ENCODE measurements at places on chromosomes 6 and 20.

DNA sequence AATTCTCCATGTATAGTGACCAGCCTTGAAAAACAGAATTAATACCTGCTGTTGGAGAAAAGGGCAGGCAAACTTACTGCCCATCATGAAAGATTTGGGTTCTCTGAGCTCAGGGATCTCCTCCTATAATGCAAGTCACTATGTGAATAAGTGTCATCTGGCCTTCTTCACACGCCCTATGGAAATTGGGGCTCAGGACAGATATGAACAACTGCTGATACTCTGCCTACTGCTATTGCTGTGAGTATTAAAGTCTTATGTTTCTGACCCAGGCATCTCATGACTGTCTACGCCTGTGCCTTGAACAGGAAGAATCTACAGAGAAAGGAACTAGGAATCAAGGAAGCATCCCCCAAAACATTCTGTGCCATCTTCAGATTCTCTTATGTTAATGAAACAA, 226.1 kb downstream of the SOD2 start:
- DNase-seq, result no peak

DNA sequence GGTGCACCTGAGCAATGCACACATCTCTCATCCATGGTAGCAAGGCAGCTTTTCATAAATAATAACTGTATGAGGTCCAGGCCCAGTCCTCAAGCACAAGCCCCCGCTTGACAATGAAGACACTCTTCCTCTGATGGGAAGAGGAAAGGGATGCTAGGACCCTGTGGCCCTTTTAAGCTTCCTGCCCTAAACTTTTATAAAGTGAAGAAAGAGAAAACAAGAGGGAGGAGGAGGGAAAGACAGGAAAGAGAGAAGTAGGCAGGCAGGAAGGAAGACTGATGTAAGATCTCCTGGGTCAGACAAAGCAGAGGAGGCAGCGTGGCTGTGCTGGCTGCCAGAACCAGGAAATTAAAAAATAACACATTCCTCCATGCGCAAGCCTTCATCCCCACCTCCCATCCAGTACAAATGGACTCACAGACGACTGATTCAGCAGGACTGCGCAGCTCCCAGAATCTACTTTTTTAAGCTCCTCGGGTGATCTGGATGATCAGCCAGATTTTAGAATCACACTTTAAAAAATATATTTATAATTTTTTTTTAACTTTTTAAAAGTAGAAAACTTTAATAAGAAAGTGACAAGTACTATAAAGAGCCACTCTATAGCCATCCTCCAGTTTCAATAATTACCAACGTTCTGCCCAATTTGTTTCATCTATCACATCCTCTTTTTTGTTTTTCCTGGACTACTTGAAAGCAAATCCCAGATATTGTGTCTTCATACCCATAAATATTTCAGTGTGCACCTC, 16.5 kb downstream of the TNFAIP3 start:
- no peak for DNase-seq

GRCh38 chr6:36643977-36644376, 34.5 kb upstream of the CDKN1A start:
- DNase-seq, result no peak

GRCh38 chr6:75613056-75613501, 11.4 kb downstream of the SENP6 start:
- DNase-seq, result no peak

DNA sequence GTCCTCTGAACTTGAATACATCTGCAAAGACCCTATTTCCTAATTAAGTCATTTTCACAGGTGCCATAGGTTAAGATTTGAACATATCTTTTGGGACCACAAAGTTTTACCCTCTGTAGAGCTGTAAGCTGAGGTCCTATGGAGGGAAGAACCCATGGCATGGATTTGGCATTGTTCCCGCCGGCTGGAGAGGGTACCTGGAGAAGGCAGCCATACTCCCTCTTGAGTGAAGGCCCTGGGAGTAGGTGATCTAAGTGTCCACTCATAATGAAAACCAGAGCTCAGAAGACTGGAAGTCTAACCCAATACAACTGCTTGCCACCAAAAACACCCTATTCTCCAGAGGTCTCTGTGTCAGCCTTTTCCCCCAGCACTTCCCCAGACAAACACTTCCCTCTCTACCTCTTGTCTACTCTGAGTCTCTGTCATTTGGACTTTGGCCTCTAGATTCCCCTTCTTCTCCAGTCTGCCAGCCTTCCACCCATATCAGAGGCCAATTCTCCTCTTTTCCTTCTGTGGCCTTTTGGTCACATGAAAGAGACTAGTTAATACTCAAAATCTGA, 363.9 kb downstream of the MAFB start:
- DNase-seq, result no peak

DNA sequence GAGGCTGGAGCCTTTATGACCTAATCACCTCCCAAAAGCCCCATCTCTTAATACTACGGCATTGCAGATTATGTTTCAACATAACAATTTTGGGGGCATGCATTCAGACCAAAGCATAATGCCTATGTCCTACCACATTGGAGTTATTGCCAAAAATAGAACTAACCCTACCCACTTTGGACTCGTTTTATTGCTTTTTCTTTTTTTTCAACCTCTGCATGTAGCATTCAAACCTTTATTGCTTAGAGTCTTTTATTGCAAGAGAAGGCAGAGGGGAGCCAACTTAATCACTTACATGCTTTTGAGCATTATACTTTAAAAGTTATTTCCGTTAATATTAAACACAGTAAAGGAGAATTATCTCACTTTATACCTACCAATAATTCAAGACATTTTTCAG, 8.1 kb upstream of the MBOAT1 start:
- DNase-seq, result no peak

DNA sequence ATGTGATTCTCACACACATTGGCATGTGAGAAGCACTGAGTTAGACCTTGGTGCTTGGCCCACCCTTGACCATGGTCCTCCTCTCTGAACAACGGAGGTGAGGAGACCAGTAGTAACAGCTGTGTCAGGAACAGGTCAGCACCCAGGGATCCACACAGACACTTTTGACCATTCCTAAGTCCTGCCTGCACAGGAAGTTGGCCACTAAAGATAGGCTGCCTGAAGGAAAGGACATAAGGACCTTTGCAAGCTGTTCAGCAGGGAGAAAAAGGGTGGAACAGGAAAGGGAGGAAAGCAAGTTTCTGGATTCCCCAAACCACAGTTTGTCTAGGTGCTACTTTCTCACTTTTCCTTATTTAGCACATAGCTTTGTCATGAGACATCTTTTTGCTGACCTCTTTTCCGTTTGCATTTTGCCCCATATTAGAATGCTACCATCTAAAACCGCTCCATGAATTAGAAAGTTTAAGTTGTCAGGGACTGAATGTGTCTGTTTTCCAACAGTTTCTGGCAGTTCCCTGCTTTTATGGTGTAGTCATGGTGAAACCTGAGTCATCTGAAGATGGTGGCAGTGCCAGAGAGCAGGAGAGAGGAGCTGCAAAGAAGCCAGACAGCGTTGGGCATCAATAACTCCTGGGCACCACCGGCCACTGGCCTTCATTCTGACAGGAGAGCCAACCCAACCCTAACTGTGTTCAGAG, 1.1 kb upstream of the CD109 start:
- no peak for DNase-seq

DNA sequence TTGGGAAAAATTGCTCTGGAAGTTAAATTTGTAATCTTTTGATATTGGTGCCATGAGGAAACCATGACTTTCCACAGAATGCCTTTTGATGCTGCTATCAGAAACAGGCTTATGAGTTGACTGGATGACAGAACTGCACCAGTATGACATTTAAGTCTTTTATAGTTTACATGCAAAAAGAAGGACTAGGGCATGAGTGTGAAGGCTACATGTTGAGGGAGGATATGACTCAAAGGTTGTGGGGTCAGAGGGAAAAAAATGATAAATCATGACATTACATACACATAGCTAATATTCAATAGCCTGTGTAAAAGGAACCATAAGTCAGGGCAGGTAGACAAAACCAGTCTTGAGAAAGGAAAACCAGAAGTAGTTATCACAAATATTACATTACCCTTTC, 182.2 kb downstream of the COL12A1 start:
- no peak for DNase-seq

- DNase-seq, result no peak
These were observed 68.8 kb downstream of the PYGB start for GRCh38 chr20:25316506-25317190.

DNA sequence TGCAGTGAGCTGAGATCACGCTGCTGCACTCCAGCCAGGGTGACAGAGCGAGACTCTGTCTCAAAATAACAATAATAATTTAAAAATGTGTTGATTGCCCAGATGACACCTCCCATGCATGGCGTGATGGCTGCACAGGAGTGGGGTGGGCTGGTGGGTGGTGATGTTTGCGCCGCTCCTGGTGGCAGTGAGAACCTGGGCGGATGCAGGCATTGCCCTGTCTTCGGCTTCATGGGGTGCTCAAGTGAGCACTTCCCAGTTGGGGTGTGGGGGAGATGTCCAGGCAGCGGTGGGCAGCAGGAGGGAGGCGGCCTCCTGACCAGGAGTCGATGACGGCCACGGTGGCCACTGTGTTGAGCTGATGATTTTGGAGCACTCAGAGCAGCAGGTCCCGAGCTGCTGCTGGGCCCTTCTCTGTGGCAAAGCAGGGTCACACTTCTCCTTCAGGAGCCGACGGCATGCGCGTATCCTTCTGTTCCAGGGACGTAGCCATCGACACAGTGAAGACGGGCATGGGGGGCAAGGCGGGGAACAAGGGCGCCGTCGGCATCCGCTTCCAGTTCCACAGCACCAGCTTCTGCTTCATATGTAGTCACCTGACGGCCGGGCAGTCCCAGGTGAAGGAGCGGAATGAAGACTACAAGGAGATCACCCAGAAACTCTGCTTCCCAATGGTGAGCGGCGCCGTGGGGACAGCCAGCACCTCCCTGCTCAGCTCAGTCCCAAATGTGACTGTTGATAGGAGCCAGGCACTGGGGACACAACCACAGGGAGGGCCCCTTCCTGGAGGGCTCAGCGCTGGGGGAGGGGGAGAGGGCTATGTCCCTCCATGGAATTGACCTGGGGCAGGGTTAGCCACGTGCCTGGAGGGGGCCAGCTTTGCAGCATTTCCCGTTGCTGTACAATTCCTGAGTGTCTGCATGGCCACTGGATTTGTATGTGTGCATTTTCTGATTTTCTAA, 89.7 kb downstream of the SYNJ2 start:
- DNase-seq, result no peak

DNA sequence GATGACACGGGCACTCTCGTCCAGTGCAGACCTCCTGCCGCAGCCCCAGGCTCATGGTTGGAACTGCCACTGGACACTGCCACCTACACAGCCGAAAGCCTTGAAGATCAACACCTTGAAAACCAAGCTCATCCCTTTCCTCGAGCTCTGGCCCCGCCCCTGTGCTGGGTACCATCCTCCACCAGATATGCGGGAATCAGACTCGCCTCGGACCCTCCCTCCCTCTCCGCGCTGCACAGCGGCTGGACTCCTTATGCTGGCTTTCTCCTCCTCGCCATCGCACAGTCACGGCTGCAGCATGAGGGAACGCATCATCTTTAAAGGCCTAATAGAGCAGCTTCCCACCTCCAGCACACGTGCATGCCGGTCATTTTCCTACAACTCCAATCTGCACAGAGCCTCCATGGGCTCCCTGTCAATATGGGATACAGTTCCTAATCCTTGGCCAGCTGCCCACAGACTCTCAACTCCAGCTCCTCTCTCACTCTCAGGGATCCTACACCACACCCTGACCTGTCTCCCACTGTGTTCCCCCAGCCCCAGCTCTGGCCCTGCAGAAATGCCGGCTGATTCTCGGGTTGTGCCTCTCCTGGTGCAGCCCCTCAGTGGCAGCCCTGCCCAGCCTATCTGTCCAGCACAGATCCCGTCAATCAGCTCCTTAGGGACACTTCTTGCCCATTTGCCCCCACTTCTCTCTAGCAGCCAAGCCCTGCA, 23.2 kb downstream of the TXNDC5 start:
- DNase-seq, result no peak

- DNase-seq, result no peak
These were observed 665 bp downstream of the RRAGD start for GRCh38 chr6:89411145-89412070.

GRCh38 chr20:11057624-11058023, 383.8 kb upstream of the JAG1 start:
- no peak for DNase-seq

DNA sequence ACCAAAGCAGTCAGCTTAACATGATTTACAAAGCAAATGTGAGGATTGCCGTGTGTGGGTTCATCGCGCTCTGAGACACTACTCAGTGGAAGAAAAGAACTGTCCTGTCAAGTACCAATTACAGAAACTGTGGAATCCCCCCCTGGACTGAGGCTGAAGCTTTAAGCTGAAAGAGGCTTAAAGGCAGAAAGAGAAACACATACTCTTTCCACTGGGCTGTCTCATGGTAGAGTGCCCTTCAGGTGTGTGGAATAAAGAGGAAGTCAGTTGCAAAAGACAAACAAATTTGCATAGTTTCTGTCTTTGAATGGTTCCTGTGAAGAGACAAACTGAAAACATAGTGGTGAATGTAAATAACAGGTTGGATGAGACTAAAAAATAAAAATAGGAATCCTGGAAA, 560.4 kb upstream of the SYNCRIP start:
- DNase-seq, result no peak

GRCh38 chr6:8193541-8193940, 91.2 kb upstream of the EEF1E1 start:
- DNase-seq, result no peak

- DNase-seq, result no peak
These were observed 33.1 kb upstream of the CNKSR3 start for GRCh38 chr6:154543628-154544027.

- DNase-seq, result no peak
These were observed 22.6 kb downstream of the DDO start for GRCh38 chr6:110392727-110393126.

DNA sequence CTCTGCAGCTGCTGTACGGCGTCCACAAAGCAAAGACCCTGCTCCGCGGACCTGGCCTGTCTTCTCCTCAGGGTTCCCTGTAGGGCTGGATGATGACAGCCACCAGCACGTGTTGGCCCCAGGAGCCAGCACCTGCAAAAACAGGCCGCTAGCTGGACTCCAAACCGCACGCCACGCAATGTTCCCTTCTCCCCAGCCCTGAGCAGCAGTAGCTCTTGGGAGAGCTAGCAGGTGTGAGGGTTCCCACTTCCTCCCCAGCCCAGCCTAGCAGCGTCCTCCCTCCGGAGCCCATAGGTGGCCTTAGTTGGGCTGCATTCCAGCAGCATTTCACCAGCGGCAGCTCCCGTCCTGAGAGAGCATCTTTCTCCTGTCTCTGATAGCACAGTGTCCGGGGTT, 42.3 kb downstream of the DACT2 start:
- DNase-seq, result no peak

- DNase-seq, result peak; percentile 44
These were observed 31.0 kb downstream of the TIAM2 start for GRCh38 chr6:155026022-155026705.

- no peak for DNase-seq
These were observed 62.0 kb downstream of the ANKEF1 start for GRCh38 chr20:10096790-10097189.

GRCh38 chr6:38676236-38676973, 26.5 kb downstream of the GLO1 start:
- DNase-seq, result no peak

GRCh38 chr20:63544958-63545516, 2.5 kb downstream of the SRMS start:
- no peak for DNase-seq

- DNase-seq, result peak; percentile 86
These were observed 134.9 kb downstream of the TMEM200A start for GRCh38 chr6:130500693-130501092.

GRCh38 chr20:45523821-45524220, 8.4 kb upstream of the SPINT3 start:
- no peak for DNase-seq
